ENCODE measurements at places on chromosomes 2 and 18. TPM values are rescaled to one million over a fixed set of nuclear protein-coding genes. Genes with fewer than 3 reads are reported as not detected.

DSEL gene
- total RNA-seq = 10.9 TPM

- DNase-seq = no peak
Measured at GRCh38 chr2:16568998-16569784, 96.4 kb downstream of the CYRIA start.

GRCh38 chr2:238791354-238791753 lies 56.5 kb upstream of the TWIST2 start:
- no peak for DNase-seq

DNA sequence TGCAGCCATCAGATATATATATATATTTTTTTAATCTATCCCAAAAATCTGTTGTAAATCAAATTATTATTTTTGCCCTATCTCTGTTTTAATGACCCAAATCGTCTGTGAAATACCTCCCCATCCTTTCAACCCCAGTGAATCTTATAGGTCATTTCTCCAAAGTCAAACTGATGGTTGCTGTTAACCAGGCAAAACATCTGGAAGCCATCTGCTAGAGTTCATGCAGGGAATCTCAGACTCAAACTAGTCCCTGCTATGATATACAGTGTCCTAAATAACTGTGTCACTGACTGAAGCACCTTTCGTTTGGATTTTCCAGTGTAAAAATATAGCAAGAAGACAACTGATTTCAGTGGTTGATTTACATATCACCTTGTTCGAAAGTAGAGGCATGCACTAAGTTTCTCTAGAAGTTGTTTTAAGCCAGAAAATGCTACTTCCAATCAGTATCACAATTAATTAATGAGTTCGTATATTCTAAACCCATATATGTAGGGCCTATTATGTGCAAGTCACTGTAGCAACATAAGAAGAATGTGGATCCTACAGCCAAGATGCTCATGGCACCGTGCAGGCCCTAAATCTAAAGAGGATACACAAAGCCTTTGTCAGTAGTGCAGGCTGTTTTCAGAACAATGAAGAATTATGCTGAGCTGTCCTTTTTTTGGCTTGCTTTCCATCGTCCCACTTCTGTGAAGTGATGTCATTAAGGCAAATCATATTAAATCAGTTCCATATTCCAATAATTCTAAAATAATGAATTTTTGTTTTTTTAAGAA lies 566.0 kb downstream of the STK39 start:
- no peak for DNase-seq

DNA sequence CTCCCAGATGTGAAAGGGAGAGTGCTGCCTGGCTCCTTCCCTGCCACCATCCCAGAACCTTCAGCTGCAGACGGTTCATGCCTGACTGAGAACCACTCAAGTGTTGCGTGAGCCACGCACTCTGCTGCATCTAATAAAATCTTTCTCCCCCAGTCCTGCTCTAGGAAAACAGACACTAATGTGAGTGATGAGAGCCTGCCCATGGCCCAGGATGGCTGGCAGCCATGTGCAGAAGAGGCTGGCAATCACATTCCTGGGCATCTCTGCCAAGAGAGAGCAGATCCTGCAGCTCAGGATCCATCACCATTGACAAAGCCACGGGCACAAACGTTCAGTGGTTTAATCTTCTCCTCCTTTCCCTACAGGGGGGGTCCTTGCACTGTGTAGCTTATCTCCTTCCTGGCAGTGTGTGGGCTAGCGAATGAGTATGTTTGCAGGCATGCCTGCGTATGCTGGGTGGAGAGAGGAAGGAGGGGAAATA lies 477.5 kb downstream of the SLC4A3 start:
- DNase-seq = no peak

DNA sequence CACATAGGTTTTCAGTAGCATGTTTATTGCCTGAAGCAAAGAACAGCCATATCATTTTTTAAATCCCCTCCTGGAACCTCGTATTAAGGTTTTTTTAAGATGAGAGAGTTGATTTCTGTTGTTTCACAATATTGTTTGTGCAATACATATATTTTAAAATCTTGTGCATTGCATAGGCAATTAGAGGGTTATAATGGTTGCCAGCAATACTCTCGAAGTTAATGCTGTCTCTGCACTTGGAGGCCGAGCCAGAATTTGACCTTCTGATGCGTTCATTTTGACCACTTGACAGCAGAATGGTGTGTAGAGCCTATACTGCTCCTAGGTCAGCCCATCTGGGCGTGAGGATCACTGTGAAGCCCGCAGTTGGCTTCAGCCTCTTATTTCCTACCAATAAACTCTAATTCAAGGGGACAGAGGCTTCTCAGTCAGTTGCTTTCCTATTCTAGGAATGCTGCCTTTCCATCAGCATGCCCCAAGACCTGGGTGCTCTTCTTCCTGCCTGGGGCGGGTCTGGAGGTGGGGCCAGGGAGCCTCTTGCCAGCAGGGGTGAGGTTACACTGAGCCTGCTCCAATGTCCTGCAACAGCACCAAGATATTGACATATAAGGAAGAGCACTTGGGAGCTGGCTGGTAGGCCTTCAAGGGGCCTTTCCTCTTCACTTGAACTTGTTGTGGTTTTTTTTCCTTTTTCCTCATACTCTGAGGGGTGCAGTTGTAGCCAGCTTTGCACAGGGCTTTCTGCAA lies 91.4 kb upstream of the BCL2L11 start:
- DNase-seq = no peak

DNA sequence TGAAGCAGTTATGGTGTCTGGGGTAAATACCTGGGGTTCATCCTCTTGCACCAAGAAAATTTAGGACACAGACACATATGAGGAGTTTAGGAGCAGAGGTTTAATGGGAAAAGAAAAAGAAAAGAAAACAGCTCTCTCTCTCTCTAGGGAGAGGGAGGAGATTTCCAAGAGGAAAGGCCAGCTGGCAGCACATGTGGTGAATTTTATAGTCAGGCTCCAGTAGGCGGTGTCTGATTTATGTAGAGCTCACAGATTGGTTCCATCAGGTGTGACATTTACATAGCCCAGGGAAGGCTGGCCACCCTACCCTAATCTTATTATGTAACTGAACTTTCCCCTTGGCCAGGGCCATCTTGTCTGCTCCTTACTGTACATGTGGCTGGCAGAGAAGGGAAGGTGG lies 297.5 kb upstream of the RGPD4 start:
- no peak for DNase-seq

DNA sequence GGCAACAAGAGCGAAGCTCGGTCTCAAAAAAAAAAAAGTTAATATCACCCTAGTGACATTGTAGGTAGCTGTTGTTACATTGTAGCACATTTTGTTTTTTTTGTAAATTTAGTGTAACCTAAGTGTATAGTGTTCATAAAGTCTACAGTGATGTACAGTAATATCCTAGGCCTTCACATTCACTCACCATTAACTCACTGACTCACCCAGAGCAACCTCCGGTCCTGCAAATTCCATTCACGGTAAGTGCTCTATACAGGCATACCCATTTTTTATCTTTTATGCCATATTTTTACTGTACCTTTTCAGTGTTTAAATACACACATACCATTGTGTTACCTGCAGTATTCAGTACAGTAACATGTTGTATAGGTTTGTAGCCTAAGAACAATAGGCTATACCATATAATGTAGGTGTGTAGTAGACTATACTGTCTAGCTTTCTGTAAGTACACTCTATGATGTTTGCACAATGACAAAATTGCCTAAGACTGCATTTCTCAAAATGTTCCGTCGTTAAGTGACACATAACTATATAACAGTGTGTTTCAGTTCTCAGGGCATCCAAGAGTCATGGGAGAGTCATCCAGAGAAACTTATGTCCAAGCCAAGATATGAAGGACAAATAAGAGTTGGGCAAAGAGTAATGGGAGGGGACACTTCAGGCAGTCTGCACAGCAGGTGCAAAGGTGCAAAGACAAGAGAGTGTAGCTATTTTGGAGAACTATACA lies 68.4 kb downstream of the TANK start:
- no peak for DNase-seq

ALK gene
- total RNA-seq = not detected

DNA sequence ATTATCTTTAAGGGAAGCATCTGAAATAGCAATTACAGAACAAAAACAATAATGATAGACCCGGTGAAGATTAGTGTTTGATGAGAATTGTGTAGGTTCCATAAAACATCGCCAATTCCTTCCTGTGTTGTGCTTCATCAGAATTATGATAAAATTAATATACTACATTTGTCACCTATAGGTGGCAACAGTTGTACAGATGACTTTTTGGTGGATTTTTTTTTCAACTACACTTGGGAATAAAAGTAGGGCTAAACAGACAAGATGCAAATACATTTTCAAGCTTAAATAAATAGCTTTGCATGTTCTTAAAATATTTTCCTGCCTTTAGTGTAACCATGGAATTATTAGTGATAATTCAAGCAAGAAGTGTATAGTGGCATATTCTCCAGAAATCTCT lies 7.0 kb upstream of the LYPD1 start:
- DNase-seq = no peak

DNA sequence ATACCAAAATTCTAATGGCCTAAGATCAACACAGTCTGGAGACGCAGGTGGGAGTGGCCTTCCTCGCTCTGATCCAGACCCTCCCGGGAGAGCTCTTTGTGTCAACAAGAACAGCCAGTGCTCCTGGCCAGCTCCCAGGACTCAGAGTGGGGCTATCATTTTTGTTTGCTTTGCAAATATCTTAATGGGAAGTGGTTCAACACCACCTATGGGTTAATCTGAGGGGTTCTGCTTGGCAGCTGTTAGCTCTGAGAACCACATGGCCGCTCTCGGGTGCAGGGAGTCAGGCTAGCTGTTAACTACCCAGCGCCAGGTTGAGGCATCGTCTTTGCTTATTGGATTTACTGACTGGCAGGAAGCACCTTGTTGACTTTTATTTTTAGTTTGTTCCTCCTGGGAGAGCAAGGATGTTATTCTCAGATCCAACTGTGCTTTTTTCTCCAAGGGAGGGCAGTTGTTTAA lies 184.8 kb upstream of the SP5 start:
- DNase-seq = peak; percentile 85
